Right renal pelvis (tissue), 4 donors: ENCODE measurements at places on chromosomes 6 and 20.

GRCh38 chr20:54549658-54550326 is 74.4 kb downstream of the DOK5 start:
- no peak for DNase-seq

GRCh38 chr6:38092465-38092864 is 272.9 kb downstream of the ZFAND3 start:
- DNase-seq = no peak

DNA sequence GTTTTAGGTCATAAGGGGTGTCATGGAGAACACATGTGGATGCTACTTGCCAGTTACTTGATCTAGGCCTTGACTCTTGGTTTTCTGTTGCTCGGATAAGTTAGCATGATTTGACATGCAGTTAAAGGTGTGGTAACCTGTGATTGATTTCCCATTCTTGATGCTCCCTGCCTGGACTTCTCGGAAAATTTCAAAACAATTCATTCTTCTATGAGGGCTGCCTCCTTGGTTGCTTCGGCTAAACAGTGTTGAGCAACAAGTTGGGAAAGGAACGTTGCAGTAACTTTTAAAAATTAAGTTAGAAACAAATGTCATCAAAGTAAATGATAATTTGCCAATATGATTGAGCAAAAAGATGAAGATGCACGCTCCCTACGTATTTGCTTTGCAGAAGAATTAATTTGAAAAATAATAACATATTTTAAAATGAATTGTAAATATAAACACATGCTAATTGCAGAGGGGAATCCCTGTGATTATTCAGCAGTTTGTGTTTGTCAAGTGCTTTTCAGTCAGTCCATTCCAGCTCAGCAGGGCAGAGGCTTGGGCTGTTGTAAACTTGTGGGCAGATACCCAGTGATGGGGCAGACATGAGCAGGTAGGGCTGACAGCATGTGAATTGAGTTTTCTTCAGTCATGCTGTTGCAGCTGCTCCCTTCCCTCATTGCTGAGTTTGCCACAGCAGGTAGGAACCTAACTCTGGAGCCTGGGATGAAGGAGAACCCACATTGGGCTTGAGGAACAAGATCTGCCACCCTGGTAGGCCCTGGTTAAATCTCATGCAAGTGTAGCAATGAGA is 110.2 kb downstream of the ESR1 start:
- no peak for DNase-seq

DNA sequence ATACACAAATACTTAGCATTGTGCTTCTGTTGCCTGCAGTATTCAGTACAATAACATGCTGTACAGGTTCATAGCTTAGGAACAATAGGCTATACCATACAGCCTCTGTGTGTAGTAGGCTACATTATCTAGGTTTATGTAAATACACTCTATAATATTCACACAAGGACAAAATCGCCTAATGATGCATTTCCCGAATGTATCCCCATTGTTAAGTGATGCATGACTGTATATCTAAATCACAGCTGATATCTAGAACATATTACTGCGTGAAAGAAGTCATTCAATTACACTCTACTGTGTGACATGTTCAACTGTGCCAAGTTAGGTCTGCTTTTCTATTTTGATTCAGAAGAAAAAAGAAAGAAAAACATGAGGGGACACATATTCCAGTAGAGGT is 633.5 kb downstream of the RFPL4B start:
- no peak for DNase-seq

- no peak for DNase-seq
Observed at GRCh38 chr6:52511572-52512151, 65.2 kb downstream of the TRAM2 start.

- DNase-seq = no peak
Observed at GRCh38 chr6:10880366-10880765, 1.5 kb downstream of the GCM2 start.

DNA sequence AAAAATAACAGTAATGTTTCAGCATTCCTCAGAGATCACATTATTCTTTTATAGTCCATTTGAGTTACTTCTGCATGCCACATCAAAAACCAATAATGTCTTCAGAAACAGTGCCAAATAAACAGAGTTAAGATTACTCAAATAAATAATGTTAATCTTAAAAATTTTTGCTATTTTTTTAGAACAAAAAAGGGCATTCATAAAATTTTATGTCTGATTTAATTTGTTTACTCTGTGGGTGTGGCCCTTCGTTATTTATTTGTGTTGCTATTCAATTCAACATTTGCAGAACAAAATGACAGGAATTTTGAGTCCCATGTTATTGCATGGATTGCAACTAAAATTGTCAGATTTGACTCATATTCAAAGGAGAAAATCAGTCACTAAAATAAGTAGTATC is 18.7 kb upstream of the TBC1D32 start:
- DNase-seq = no peak
